Right cardiac atrium (tissue), 5 donors: ENCODE measurements at places on chromosomes 3 and 15.

- DNase-seq, result no peak
Measured at GRCh38 chr3:16081661-16082060, 92.8 kb upstream of the GALNT15 start.

GRCh38 chr3:150770681-150771080 is 7.7 kb upstream of the SIAH2 start:
- no peak for DNase-seq

- DNase-seq, result no peak
Measured at GRCh38 chr3:119258915-119259314, 18.2 kb upstream of the B4GALT4 start.

GRCh38 chr15:65837301-65838294 is 31.7 kb upstream of the RAB11A start:
- no peak for DNase-seq

- DNase-seq, result no peak
Measured at GRCh38 chr3:24160424-24161095, 215.5 kb downstream of the NR1D2 start.

DNA sequence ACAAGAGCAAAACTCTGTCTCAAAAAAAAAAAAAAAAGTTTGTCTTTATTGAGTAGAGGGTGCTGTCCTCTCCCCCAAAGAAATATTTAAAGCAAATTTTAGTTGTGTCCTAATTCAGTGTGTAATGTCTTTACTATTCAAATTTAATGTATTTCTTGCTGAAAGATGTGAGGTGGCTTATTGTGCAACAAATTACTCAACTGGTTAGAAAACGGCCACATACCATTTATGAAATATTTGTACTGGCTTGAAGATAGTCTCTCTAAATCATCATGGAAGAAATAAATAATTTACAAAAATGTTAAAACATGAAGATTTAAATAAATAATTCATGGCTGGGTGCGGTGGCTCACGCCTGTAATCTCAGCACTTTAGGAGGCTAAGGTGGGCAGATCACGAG is 63.0 kb downstream of the SLTM start:
- no peak for DNase-seq

- DNase-seq, result no peak
Measured at GRCh38 chr3:13348661-13349396, 71.3 kb downstream of the NUP210 start.

DNA sequence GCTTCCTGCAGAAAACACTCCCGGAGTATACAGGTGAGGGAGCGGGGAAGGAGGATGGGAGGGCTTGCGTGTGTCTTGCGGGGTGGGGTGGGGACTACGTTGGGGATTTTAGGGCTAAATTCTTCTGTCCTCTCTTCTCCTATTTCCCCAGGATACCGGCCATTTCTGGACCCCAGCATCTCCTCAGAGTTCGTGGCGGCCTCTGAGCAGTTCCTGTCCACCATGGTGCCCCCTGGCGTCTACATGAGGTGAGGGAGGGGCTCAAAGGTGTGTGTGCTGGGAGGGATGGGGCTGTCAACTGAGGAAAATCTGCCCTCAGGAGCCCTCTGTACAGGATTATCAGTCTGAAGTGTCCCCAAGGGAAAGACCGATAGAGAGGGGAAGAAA is 6.6 kb downstream of the DUOX1 start:
- no peak for DNase-seq

- DNase-seq, result no peak
Measured at GRCh38 chr3:30040126-30040525, 566.3 kb upstream of the TGFBR2 start.

GRCh38 chr15:63931556-63931955 is 97.8 kb upstream of the HERC1 start:
- no peak for DNase-seq

DNA sequence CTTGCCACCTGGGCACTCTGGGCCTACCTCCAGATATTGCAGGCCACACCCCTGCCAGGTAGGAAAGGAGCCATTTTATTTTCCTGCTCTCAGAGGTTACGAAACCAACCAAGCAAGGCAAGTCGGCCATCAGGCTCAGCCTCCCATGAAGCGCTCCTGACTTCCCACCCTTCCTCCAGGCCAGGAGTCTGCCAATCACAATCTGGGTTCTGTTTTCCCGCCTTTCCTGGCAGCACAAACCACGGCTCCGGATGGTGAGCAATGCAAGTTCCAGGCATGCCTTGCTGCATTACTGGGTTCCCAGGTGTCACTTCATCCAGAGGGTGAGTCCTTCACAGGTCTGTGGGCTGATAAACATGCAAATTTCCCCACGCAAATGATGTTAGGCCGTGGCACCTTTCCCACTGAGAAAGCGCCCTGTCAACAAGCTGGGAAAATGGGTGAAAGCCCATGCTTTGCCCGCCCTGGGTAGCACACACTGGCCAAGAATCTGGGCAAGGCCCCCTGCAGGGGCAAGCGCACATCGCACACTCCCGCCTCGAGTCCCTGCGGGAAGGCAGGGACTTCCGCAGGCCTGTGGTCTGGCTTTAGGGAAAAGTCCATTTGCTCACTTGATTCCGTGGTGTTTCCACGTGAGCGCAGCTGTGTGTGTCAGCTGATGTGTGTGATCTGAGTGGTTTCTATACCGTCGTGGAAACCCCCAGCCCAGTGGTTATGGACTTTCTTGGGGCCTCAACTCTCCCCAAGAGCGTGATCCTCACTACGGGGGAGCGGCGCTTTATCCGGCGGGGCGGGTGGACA is 61.6 kb upstream of the RYK start:
- DNase-seq, result peak; percentile 50

DNA sequence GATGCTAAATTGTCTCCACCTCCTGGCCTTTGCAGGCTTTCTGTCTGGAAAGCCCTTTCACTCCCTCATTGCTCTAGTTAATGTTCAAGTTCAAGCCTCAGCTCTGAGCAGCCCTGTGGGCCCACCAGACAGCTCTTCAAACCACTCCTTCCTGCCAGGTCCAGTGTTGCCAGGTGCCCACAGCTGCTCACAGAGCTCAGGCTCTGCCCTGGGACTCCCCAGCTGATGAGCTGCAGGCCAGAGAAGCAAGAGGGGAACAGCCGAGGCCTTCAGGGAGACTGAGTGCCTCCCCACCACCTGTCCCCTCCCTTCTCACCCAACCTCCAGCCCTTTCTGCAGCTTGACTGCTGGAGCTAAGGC is 1.3 kb upstream of the ZBTB47 start:
- DNase-seq, result no peak

- DNase-seq, result no peak
Measured at GRCh38 chr3:175398676-175399075, 539.5 kb downstream of the NAALADL2 start.

DNA sequence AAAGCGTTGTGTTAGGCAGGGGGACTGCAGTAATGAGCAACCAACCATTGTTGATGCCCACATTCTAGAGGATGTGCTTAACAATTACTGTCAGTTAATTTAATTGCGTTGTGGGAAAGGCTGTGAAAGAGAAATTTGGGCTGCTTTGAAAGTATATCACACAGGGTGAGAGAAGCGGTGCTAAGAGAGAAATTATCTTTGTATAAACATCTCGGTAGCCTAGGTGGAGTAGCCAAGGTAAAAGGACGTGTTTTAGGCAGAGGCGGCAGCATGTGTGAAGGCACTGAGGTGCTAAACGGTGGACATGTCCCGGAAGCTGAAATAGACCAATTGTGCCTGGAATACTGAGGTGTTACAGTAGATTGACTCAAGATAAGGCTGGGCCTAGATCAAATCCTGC is 71.9 kb downstream of the UBE2E2 start:
- no peak for DNase-seq

- no peak for DNase-seq
Measured at GRCh38 chr3:29335943-29336342, 55.1 kb downstream of the RBMS3 start.

- DNase-seq, result no peak
Measured at GRCh38 chr15:89307791-89308190, 26.8 kb downstream of the POLG start.

DNA sequence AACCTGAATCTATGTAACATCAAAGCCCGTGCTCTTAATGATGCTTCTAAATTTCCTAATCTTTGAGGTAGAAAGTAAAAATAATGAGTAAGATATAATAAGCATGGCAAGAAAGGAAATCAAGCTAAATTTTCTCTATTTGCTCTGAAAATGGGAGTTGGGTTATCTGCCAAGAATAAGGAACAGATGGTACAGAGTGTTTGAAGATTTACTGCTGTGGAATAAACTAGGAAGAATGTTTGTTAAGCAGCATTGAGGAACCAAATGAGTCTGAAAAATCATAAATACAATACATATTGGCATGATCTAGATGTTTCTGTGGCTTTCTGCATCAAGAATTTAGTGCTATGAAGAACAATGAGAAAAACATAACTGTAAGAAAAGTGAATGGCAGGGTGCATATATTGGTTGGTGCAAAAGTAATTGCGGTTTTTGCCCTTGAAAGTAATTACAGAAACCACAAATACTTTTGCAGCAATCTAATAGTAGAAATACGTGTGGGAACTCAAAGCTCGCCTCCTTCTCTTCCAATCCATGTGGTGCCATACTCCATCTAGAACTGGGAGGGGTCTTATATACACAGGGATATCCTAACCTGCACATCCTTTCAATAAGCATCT is 87.6 kb downstream of the SUCNR1 start:
- DNase-seq, result no peak

DNA sequence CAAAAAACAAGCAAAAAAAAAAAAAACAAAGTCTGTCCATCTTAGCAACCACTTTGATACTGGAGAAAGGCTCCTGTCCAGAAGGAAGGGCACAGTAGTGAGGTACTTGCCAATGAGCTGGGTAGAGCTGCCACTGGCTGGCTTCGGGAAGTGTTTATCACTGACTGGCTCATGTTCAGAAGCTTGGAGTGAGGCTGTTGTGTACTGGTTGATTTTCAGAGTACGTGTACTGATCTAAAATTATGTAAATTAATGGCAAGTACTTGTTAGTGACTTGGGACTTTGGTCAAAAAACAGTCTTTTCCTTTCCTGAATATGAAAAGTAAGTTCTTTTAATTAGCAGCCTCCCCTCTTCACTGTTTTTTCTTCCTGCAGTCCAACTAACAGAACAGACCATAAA is 979 bp upstream of the ZNF621 start:
- DNase-seq, result peak; percentile 37

DNA sequence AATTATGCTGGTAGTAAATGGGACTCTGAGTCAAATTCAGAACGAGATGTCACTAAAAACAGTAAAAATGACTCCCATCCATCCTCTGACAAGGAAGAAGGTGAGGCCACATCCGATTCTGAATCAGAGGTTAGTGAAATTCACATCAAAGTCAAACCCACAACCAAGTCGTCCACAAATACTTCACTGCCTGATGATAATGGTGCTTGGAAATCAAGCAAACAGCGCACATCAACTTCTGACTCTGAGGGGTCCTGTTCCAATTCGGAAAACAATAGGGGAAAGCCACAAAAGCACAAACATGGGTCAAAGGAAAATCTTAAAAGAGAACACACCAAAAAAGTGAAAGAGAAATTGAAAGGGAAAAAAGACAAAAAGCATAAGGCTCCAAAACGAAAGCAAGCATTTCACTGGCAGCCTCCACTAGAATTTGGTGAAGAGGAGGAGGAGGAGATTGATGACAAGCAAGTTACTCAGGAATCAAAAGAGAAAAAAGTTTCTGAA is 15.1 kb upstream of the ZBTB47 start:
- no peak for DNase-seq

GRCh38 chr3:119894195-119894594 is 112.3 kb downstream of the NR1I2 start:
- DNase-seq, result no peak

DNA sequence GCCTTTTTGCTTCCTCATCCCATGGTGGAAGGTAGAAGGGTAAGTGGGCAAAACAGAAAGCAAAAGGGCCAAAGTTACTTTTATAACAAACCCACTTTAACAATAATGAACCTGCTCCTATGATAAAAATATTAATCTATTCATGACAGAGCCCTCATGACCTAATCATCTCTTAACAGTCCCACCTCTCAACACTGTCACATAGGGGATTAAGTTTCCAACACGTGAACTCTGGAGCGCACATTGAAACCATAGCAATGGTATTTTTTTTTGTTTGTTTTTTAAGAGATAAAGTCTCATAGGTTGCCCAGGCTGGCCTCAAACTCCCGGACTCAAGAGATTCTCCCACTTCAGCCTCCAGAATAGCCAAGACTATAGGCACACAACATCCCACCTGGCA is 30.7 kb downstream of the KATNBL1 start:
- no peak for DNase-seq

- no peak for DNase-seq
Measured at GRCh38 chr3:435161-435560, 238.6 kb downstream of the CHL1 start.

DNA sequence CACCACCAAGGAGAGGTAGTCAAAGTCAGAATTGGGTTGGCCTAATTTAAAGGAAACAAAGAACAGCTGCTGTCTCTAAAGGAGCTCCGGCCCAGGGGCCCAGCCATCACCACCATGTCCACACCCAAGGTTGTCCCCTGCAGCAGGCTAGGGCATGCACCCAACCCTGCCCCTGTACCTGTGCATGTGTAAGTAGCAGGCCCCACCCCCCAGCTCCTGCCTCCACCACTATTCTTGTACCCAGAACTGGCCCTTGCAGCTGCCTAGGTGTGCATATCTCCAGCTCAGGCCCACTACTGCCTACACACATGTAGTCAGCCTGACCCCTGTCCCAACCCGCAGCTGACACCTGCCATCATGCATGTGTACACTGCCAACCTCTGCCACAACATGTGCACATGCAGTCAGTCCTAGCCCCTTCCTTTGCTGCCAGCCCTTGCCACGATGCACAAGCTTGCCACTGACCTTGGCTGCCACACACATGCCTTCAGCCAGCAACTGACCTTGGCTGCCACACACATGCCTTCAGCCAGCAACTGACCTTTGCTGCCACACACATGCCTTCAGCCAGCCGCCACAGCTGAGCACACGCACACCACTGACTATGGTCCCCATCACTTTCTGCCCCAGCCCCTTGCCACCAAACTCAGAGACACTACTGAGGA is 39.7 kb downstream of the FGF12 start:
- DNase-seq, result peak; percentile 74

GRCh38 chr3:40899286-40899712 is 300.0 kb upstream of the CTNNB1 start:
- DNase-seq, result no peak

DNA sequence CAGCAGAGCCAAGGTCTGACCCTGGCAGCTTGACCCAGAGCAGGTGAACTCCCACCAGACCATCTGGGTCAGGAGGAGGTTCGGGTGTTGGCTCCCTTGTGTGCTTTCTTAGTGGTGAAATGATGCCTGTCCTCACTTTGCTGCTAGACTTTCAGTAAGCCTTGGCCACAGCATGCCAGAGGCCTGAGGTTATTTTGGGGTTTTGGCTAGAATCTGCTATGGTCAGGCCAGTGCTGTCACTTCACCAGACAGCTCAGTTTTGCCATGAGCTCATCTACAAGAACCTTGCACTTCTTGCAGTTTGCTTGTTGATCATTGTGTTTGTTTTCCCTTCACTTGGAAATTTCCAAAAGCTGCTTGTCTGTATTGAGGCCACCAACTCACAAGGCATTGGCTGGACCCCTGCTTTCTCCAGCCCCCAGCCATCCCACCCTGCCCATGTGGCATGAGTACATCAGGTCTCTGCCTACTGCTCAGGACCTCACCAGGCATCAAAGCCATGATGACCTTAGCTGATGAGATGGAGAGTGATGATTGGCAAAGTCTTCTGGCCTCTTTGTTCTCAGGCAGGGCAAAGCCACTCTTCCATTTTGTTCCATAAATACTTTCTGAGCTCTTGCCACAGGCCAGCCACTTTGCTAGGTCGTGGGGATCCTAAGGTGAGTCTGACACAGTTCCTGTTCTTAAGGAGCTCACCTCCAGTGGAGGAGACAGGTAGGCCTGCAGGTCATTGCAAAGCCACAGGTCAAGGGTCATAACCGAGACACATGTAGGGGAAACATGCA is 122.6 kb downstream of the ARNT2 start:
- DNase-seq, result peak; percentile 51
